Stimulated activated CD4-positive, alpha-beta T cell treated with anti-CD3 and anti-CD28 coated beads, Interleukin-15, amount 100 ng/mL, for 24 hours (primary cell): ENCODE measurements at places on chromosomes 11 and 22.

DNA sequence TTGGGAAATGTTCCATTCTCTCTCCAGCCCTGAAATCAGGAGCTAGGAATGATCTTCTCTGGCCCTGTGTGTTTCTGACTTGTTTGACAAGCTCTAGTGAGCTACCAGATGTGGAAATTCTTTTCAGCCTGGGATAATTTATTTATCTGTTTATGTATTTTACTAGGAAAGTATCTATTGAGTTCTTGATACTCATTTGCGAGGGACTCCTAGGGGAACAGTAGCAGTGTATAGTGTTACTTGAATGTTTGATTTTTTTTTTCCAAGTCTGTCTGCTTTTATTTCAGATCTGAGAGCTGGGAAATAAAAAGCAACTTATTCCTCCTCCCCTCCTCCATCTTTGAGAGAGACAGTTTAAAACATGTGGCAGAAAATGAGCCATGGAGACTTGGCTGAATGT lies 92.5 kb downstream of the ALX4 start:
- DNase-seq = no peak

- DNase-seq = no peak
Measured at GRCh38 chr11:2318123-2318522, 16.3 kb downstream of the TSPAN32 start.

DNA sequence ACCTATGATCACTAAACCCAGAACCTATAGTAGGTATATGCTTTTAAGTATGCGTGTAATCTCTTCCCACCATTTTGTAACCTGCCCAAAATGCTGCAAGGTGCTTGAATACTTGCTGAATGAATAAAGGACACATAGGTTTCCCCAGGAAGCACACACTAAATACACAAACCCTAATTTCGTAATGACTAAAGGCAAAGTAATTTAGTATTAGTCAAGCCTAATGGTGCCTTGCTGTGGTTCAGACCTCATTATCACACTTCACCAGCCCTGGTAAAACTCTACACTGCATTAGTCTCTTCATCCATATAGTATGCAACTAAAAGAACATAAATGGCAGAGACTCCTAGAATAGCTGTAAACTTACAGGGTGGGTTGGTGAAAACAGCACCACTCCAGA lies 289.0 kb upstream of the PITPNB start:
- DNase-seq = no peak

DNA sequence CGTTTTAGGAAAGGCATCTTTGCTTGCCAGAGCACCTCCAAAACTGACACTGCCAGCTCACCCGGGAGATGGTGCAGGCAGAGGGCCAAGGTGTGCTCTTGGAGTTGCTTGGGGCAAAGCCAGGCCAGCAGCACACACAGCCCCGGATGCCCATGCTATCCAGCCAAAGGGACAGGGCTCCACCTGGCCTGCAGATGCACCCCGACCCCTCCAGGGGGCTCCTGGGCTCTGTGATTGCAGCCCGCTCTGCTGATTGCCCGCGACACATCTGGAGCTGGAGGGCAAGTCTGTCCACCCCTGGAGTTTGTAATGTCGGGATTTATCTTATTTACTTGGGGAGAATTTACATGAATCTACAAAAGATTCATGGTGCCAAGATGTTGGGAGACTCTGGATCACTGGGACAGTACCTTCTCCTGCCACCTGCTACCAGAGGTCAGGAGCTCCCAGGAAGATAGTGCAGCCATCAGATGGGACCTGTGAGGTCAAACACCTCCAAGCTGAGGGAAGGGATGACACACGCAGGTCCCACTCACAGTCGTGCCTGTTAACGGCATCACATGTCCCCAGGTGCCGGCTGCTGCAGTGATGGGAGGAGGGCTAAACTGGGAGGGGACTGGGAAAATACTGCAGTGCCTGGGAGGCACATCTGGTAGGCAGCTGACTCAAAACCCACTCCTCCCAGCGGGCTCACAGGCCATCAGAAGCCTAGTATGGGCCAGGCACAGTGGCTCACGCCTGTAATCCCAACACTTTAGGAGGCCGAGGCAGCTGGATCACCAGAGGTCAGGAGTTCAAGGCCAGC lies 17.2 kb downstream of the CBX7 start:
- peak; percentile 60 for DNase-seq

GRCh38 chr11:92557879-92558278 lies 333.3 kb downstream of the FAT3 start:
- DNase-seq = no peak

DNA sequence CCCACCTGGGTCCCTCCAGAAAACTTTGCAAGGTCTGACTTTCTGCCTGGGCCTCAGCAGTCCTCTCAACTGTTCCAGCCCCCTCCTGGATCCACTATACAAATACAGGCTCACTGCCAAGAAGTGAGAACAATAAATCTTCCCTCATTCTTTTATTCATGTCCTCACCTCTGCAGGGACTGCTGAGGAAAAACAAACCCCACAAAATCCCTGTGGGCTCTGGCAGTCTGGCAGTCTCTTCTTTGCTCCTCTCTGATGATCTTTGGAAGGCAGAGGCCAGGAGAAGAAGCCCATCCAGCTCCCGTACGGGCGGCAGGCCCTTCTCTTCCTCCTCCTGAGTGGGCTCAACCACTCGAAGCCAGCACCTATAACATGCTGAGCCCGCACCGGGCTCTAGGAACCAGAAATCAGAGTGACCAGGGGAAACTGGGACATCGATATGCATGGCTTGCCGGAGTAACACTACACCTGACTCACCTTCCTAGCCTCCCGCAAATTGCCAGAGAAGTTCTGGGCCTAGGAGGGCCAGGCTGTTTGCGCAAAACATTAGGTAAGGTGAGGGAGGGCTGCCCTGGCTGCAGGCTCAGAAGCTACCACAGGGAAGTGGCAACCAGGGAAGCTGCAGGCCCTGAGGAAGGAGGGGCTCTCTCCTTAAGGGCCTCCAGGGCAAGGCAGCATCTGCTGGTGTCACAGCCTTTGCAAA lies 24.2 kb downstream of the TMPRSS5 start:
- DNase-seq = no peak

DNA sequence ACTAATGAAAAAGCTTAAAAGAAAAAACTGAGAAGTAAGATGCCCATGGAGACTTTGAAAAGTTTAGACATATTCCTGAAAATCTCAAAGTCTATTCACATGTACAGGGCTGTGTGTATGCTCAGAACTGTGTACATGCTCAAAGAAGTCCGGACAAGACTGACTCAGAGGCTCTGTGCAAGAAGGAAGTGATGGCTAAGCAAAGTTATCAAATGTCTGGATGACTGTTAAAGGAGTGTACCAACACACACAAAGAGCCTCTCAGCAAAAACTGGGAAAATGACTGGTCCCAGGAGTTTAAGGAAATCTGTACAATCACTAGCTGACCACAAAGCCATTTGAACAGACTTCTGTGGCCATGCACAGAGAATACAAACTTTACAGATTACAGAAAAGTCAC lies 33.1 kb upstream of the ARHGAP32 start:
- DNase-seq = no peak

DNA sequence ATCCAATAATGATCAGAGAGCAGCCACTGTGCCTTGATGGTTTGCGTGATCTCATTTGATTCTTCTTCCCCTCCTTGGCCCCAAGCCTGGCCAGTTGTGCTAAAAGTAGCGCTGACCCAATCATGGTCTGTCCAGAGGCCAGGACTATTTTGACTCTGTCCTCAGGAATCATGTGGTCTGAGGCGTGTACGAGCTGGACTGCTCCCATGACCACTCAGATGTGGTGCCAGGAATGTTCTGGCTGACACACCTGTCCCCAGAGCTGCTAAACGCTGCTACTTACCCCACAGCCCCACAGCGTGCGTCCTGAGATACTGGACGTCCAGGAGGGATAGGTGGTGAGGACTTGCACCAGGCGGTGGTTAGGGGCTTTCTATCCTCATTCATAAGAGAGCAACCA lies 70.5 kb downstream of the FEZ1 start:
- no peak for DNase-seq

DNA sequence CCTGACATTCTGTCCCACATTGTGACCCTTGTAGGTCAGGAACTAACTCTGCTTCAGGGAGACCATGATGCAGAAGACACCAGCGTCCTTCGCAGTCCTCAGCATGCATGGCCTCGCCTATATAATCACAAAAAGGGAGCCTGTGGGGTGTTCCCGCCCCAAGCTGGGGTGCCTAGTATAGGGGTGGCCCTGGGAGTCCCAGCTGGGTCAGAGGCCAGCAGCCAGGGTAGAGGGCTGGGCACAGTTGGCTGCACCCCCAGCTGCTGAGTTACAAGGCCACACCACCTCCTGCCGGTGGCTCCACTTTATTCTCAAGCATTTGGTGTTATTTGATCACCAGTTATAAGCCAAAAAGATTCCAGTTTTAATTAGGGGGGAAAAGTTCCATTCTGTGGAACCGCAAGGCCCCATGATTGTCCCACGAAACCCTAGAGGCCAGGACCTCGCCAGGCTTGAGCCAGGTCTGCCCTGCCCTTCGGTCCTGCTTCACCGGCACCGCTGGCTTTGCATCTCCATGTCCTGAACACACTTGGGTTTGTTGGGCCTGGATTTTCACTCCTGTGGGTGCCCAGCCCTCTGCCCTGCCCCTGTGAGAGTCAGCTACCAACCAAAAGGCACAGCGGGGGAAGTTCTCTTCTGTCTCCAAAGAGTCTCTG lies 15.0 kb upstream of the GNB1L start:
- DNase-seq = peak; percentile 0
